GM12864 (cell line): ENCODE measurements at places on chromosomes 3 and 15.
A peak's percentile ranks its signal among the peaks of the same experiment; 100 is the strongest.

DNA sequence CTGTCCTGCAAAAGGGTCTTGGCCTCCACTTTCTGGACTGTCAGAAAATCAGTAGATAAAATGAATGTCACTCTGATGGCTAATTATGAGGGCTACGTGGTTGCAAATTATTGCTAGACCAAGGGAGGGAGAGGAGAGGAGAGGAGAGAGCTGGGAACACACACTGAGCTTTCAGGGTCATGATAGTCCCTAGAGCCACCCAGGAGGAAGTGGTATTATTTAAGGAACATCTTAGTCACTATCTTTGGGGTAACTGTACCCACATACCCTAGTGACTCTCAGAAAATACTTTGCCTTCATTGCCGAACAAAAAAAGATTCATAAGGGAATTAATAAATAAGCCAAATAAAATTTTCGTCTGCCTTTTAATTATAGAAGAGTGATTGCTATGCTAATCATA lies 642.3 kb upstream of the CFAP20DC start:
- DNase-seq = no peak

DNA sequence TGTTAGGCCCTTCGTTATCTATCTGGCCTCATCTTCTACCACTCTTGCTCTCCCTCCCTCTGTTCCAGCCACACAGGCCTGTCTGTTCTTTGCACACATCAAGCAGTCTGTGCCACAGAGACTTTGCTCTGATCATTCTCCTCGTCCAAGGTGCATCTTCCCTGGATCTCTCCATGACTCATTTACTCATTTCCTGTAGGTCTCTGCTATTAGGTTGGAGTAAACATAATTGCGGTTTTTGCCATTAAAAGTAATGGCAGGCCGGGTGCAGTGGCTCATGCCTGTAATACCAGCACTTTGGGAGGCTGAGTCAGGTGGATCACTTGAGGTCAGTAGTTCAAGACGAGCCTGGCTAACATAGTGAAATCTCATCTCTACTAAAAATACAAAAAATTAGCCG lies 9.5 kb upstream of the C3orf49 start:
- DNase-seq = no peak

DNA sequence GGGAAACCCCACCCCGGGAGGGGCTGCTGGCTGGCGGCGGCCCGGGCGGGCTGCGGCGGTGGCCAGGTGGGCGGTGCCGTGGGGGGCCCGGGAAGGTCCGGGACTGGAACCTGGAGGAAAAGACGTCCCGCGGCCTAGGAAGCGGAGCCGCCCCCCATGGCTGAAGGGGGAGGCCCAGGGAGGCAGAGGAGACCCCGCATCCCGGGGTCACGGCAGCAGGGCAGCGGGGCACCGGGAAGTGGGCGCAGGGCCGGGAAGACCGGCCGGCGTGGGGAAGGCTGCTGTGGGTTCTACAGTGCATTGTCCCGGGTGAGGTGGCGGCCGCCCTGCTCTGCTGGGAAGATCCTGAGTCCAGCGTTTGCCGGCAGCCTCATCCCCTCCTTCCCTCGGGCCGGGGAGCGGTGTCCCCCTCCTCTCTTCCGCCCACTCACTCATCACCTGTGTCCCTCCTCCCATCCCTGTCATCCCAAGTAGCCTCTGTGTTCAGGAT lies 525 bp upstream of the FSTL1 start:
- no peak for DNase-seq

GRCh38 chr3:52145736-52146110 lies 8.5 kb downstream of the POC1A start:
- DNase-seq = no peak

DNA sequence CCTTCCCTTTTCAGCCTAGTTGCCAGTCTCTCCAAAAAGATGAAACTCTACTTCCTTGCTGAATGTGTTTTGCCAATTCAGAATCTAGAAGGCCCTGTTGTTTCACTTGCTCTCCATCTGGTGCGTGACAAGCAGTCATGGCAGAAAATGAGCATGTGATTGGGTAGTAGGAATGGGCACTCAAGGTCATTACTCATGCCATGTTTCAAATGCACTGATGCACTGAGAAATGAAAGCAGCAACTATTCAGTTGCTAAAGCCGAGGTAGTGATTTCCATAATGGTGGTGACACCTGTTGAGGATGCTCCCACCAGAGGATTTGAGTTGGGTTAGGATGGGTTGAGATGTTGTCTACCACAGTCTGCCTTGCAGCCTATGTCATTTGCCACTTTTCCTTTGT lies 12.7 kb downstream of the ZBTB38 start:
- DNase-seq = peak; percentile 92

DNA sequence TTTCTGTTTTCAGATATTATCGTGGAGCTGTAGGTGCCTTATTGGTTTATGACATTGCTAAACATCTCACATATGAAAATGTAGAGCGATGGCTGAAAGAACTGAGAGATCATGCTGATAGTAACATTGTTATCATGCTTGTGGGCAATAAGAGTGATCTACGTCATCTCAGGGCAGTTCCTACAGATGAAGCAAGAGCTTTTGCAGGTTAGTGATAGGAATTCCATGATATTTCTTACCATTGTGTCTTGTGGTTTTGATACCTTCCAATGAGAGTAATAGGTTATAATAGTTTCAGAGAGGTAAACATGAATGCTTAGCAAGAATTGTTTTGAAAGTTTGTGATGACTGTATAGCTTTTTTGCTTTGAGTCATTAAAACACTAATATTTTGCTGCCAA lies 8.5 kb downstream of the RAB11A start:
- no peak for DNase-seq

- no peak for DNase-seq
These were observed 1.5 kb downstream of the FOXL2NB start for GRCh38 chr3:138948371-138949001.

GRCh38 chr3:152096280-152096906 lies 172.3 kb upstream of the MBNL1 start:
- DNase-seq = no peak

GRCh38 chr3:117226932-117227331 lies 517.4 kb downstream of the TUSC7 start:
- DNase-seq = no peak

- peak; percentile 12 for DNase-seq
These were observed 89.5 kb upstream of the MANF start for GRCh38 chr3:51295625-51296024.

GRCh38 chr3:54146506-54147239 lies 24.3 kb downstream of the CACNA2D3 start:
- DNase-seq = no peak

DNA sequence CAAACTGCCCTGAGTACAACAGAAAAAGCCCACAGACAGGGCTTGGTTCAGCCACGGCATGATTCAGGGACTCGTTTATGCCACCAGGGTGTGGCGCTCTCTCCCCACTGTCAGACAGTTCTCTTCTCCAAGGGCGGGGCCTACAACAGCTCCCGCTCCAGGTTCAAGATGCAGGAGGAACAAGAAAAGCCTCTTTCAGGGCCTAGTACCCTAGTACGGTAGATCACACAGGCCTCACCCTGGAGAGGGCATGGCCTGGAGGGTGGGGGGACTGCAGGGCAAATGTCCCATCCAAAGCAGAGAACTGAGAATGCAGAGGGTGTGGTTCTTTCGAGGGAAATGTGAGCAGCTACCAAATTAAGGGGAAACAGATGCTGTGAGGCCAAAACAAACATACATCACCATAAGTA lies 12.0 kb downstream of the MESD start:
- no peak for DNase-seq

DNA sequence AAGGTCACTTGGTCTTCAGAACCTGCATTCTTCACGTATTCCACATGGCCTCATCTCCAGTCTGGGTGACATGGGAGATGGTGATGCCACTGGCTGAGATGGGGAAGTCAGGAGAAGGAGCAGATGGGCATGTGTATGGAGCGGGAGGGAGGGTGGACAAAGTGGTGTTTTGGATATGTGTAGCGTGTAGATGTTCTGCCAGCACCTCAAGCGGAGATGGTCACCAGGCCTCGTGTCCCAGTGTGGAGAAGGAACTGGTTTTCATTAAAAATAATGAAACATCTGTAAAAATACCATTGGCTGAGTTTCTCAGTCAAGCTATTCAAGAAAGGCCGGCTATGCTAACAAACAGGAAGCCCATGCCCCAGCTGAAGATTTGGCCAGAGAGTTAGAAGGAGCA lies 26.2 kb downstream of the LARP6 start:
- DNase-seq = no peak

GRCh38 chr3:23720885-23721284 lies 84.9 kb upstream of the UBE2E1 start:
- no peak for DNase-seq

- peak; percentile 4 for DNase-seq
These were observed 33.2 kb upstream of the SPPL2A start for GRCh38 chr15:50798684-50799083.

GRCh38 chr15:83106994-83107840 lies at the start of gene TM6SF1:
TSS of gene TM6SF1 (plus strand) at chr15:83107645. CDS start at chr15:83107681, 36 bp downstream.
- DNase-seq = no peak

- DNase-seq = peak; percentile 92
These were observed 790 bp downstream of the LAMP3 start for GRCh38 chr3:183161552-183162336.

DNA sequence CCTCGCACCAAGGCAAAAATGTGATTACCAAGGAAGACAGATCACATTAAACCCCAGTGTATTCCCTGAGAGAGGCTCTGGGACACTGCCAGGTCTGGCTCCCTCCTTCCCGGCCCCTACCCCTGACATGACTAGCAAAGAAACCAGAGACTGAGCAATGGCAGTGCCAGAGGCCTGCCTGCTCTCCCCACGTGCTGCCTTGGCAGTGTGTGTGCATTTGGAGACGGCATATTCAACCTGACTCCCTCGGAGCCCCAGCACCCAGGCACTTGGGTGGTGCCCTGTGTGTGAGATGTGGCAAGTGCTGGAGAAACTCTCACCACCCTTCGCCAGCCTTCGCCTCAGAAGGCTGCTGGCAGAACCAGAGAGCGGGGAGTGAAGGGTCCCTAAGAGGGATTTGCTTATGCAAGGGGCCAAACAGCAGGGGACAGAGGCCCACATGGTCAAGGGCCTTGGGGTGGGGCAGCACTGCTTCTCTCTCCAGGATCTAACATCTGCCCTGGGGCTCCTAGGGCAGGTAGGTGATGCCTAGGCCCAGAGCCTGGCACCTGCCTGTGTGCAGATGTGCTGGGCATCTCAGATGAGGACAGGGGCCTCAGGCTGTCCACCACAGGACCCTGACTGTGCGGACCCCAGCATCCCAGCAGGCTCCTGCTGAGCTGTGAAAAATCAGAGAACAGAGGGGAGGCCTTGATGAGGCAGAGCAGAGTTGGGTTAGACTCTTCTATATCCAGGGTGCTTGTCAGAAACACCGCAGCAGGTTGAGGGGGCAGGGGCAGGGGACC lies 23.6 kb upstream of the PLXNA1 start:
- no peak for DNase-seq

GRCh38 chr15:74723754-74724334 lies 1.5 kb downstream of the CYP1A1 start:
- no peak for DNase-seq

GRCh38 chr3:65716071-65716751 lies 322.5 kb downstream of the MAGI1 start:
- DNase-seq = no peak

DNA sequence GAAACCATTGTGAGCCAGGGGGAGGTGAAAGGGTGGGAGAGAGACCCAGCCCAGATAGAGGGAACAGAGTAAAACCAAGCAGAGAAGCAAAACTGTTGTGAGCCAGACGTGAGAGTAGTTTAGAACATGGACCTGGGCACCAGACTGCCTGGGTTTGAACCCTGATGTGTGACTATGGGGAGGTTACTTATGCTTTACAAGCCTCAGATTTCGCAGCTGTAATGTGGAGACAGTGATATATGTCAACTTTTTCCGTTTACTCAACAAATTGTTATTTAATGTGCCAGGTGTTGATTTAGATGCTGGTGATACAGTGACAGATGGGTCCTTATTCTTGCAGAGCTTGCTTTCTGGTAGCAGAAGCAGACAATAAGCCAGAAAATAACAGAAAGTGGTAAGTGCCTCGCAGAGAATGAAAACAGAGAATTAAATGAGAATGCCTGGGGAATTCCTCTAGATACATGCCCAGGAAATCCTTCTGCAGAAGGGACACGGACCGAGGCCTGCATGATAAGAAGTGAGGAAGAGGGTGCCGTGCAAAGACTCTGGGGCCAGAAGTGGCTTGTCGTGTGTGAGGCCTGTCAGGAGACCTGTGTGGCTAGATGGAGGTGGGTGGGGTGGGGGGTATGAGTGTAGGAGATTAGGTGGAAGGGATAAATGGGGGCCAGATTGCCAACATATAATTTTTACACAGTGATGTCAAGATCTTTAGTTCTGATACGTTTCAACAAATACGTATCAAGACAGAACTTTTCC lies 15.0 kb downstream of the KAT2B start:
- no peak for DNase-seq

GRCh38 chr15:58327958-58328357 lies 103.8 kb upstream of the LIPC start:
- no peak for DNase-seq

DNA sequence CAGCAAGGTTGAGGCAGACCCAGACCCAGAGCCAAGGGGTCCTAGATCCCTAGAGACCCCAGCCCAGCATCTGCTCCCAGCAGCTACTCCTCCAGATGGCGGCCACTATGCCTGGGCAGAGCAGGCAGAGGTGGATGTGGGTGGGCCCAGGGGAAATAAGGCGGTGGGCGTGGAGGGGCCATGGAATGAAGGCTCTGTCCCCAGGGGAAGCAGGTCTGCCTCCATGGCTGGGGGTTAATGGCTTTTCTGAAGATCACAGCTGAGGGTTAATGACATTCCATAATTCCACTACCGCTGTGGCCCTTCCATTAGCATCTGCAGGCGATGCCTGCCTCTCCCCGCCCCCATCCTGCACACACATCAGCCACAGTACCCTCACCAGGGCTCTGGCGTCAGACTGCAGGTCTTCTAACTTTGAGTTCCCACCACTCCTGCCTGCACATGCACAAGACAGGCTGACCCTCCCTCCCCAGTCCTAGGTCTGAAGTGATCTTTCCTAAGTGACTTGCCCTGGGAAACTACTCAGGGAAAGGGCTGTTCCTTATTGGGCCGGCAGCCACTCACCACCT lies 41.2 kb downstream of the CCDC33 start:
- DNase-seq = no peak

- no peak for DNase-seq
These were observed 43.2 kb downstream of the CRTC3 start for GRCh38 chr15:90572893-90573292.

GRCh38 chr3:24315971-24316370 lies 178.7 kb downstream of the THRB start:
- no peak for DNase-seq

DNA sequence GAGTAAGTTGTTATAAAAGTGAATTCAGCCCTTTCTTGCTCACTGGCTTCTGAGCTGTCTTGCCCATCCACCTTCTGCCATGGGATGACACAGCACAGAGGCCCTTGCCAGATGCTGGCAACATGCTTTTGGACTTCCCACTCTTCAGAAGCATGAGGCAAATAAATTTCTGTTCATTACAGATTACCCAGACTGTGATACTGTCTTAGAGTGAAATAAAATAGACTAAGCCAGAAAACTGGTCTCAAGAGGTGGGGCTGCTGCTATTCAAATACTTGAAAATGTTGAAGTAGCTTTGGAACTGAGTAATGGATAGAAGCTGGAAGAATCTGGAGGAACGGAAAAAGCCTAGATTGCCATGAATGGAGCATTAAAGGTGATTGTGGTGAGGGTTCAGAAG lies 170.4 kb downstream of the ZMAT3 start:
- DNase-seq = no peak

GRCh38 chr3:129486664-129487035 lies 41.8 kb upstream of the RHO start:
- no peak for DNase-seq
